Vein endothelial cell (primary cell): ENCODE measurements at places on chromosomes 3 and 15. TPM values are rescaled to one million over a fixed set of nuclear protein-coding genes. Genes with fewer than 3 reads are reported as not detected.

Gene PPCDC
- total RNA-seq = 9.5 and 12.7 TPM in 2 replicates

Gene GOLGA8M
- total RNA-seq = 1.6 TPM in 1 of 2 replicates, not detected in the other

Gene TRNT1
- 13.7 and 16.8 TPM in 2 replicates for total RNA-seq

Gene TRAT1
- not detected in 2 replicates for total RNA-seq

Gene ZNF80
- total RNA-seq = not detected in 2 replicates

Gene PPP1R14D
- not detected in 2 replicates for total RNA-seq

Gene ATP2B2
- total RNA-seq = not detected in 2 replicates

Gene ATP13A4
- total RNA-seq = under 0.01 TPM in 2 replicates

Gene OXNAD1
- 7.5 and 10.7 TPM in 2 replicates for total RNA-seq

Gene GOLGA8J
- not detected in 2 replicates for total RNA-seq

Gene EXD1
- total RNA-seq = not detected in 2 replicates

Gene CCNL1
- 116 and 152 TPM in 2 replicates for total RNA-seq

Gene ZPLD1
- total RNA-seq = under 0.01 TPM in 1 of 2 replicates, not detected in the other

Gene TNIK
- 32.3 and 39.5 TPM in 2 replicates for total RNA-seq

Gene CEP19
- total RNA-seq = 1.3 and 2.3 TPM in 2 replicates

Gene CLCN2
- total RNA-seq = 4.4 and 4.6 TPM in 2 replicates

Gene OIP5
- 4.2 and 6.8 TPM in 2 replicates for total RNA-seq

Gene FETUB
- total RNA-seq = not detected in 2 replicates
